ENCODE measurements at places on chromosomes 12 and 14.
A peak's percentile ranks its signal among the peaks of the same experiment; 100 is the strongest.

- no peak for DNase-seq
Observed at GRCh38 chr12:44510510-44510909, 365.6 kb downstream of the NELL2 start.

DNA sequence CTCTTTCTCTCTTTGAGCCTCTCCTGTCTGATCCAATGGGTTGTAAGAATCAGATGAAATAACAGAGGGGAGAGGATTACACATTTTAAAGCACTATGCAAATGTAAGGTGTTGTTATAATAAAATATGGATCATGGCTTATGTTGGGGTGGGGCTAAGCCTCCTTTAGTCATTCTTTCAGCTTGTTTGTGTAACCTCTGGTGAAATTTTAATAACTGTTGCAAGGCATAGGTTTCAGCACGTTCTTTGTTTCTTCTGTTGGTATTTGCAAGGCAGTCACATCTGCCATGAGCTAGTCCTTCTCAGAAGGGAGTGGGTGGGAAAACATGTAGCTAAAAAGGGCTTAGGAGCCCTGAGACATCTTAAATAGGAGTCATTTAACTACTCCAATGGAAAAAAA is 74.8 kb upstream of the FRMD6 start:
- DNase-seq: peak; percentile 55

GRCh38 chr12:68189821-68190242 is 30.3 kb upstream of the IFNG start:
- no peak for DNase-seq

DNA sequence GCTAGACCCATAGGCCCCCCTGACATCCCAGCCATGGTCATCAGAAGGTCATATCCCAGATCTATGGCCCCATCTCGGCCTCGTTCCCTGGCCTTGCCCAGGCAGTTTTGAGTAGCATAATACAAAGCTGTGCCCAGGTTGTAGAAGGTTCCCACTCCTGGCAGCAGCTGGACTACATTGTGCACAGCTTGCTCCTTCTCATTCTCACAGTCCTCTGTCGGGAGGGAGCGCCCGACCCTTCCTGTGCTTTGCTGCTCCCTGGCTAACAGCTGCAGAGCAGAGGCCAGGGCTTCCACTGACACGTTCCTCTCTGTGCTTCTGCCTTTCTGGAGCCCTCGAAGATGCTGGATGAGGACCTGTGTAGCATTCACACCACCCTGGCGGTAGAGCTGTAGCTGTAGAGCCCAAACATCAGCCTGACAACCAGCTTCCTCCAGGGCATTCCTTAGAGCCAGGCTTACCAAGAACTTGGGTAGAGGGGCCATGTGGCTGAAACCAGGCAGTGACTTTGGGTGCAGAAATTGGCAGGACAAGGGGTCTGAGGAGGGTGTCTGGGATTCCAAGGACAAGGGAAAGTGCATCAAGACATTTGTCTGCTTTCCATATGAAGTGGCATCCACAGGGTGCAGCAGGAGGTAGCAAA is 1.0 kb downstream of the APOF start:
- no peak for DNase-seq

DNA sequence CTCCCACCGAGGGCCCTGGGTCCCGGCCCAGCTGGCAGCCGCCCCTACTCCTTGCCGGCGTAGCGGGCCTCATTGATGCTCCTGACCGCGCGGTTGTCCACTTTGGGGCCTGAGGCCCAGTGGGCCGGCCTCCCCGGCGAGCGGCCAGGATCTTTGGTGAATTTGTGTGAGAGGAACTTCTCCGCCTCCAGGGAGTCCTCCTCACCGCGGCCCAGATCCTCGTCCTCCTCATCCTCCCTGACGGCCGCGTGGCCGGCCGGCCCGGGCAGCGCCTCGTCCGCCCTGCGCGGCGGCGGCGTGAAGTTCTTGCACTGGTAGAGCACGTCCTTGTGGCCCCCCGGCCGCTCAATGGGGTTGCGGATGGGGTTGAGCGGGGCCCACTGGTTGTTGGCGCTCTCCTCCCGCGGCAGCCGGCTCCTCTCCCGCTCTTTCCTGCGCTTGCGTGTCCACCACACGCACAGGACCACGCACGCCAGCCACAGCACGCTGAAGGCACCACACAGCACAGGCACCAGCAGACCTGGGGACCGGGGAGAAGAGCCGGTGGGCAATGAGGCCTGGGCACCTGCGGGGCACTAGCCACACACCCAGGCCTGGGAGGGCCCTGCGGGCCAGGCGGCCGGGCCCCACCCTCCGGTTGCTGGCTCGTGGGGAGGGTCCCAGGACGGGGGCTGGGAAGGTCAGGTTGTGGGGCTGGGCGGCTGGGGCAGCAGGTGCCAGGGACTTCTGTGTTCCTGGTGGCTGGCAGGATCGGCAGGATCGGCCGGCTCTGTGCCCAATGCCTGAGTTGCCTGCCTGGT is 25.7 kb downstream of the JAG2 start:
- no peak for DNase-seq

DNA sequence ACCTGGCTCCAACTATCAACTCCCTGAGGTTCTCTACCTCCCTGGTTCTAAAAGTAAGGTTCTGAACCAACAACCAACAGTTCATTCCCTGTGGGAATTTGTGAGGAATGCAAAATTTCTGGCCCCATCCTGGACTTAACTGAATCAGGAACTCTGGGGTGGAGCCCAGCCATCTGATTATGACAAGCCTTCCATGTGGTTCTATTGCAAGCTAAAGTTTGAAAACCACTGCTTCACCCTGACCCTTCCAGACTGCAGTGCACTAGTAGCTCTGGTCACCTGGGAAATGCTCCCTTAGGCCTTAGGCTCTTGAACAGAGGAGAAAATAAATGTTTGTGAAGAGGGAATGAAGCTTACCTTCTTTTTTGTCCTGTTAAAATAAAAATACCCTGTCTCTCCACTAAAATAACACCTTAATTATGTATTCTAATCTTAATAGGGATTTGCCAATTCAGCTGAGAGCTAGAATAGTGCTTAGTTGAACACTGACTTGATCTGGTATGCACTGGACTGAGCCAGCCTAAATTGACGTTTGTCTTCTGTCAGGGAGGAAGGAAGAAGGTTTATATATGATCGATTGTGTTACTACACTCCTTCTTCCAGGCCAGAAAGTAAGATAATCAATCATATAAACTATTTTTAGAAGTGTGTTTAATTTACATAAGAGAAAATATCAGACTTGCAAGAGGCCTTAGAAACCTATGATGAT is 39.1 kb upstream of the DDHD1 start:
- no peak for DNase-seq

- DNase-seq: no peak
Observed at GRCh38 chr12:12034344-12034743, 36.4 kb upstream of the BCL2L14 start.

DNA sequence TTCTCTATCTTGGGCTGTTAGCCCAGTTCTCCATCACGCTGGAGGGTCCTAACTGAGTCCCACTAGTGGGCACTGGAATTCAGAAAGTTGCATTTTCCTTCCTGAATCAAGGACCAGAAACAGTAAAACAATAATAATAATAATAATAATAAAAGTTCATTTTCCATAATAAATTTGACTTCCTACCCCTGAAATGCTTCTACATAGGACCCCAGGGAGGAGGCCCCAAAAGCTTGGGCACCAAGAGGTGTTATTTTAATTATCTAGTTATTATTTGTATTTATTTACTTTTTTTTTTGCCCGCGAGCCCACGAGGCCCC is 12.4 kb downstream of the SCNN1A start:
- DNase-seq: no peak

- DNase-seq: no peak
Observed at GRCh38 chr14:93051600-93052546, 63.9 kb downstream of the ITPK1 start.

DNA sequence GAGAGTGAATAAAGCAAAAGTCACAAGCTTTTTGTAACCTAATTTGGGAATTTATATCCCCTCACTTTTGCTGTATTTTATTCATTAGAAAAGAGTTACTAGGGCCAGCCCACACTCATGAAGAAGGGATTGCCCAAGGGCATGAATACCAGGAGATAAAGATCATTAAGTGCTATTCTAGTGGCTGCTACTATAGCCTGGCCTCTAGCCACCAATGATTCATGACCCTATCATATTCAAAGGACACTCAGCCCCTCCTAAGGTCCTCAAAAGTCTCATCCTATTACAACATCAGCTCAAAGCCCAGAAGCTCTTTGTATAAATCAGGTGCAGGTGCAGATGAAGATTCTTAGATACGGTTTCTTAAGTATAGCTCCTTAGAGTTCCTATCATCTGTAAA is 518.1 kb downstream of the TRHDE start:
- peak; percentile 1 for DNase-seq

- no peak for DNase-seq
Observed at GRCh38 chr12:77324763-77325468, 259.5 kb upstream of the E2F7 start.

- no peak for DNase-seq
Observed at GRCh38 chr12:20376984-20377383, 8.6 kb downstream of the PDE3A start.

DNA sequence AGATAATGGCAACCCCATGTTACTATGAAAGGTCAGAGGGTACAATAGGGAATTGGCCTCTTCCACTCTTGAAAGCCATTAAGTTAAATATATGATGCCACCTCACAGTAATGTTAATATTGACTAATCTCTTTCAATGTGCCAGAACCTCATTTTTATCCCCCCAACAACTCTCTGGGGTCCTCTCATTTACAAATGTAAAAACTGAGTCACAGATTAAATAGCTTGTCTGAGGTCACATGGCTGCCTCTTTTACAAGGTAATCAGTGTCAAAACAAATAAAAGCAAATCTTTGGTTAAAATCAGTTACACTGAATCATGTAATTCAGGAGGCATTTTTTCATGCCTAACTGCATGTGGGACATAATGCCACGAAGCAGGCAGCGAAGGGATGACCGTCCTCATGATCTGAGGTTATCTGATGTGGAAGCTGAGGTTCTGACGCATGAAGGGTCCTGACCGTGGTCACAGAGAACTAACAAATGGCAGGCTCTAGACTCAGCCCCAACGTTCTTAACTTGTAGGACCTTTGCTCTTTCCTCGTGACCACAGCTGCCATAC is 78.5 kb downstream of the PTPN21 start:
- no peak for DNase-seq

- DNase-seq: no peak
Observed at GRCh38 chr14:64508215-64508776, 3.7 kb downstream of the ZBTB1 start.

DNA sequence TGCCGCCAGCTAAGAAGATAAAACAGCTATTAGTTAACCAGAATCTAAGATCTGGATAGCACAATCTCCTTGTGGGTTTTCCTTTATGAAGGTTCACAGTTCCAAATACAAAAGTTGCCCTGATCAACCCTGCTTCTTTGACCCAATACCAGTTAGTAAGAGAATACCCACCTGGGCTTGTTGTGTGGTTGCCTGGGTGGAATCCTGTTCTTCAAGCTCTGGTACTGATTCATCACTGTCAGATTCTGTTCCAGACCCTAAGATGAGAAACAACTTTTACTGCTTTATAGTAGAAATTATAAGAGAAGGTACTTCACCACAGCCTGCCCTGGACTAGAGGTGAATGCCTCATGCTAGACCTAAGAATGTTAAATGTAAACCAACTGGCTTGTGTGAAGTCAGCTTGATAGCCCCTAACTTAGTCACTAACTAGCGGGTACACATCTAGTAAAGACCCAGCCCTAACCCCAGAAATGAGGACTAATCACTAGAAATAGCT is 10.6 kb downstream of the NACA start:
- no peak for DNase-seq

GRCh38 chr12:132488127-132489077 is 1.5 kb upstream of the FBRSL1 start:
- no peak for DNase-seq

DNA sequence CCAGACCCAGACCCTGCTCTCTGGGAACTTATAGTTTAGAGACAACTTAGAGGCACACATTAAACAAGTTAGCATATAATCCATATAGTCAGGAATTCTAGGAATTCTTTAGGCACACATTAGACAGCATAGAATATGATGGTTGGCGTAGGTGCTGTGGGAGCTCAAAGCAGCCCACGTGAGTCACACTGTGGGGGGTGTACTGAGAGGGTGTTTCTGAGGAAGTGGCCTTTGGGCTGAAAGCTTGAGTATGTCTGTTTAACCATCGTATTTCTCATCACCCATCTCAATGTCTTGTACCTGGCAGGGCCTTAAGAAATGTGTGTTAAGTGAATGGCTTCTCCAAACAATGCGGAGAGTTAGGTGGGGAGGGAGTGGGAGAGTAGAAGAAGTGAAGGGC is 67.2 kb downstream of the TMEM30B start:
- DNase-seq: no peak

- peak; percentile 37 for DNase-seq
Observed at GRCh38 chr12:85076688-85077430, 40.7 kb downstream of the LRRIQ1 start.

GRCh38 chr12:120352117-120352516 is 16.8 kb downstream of the MSI1 start:
- DNase-seq: no peak

DNA sequence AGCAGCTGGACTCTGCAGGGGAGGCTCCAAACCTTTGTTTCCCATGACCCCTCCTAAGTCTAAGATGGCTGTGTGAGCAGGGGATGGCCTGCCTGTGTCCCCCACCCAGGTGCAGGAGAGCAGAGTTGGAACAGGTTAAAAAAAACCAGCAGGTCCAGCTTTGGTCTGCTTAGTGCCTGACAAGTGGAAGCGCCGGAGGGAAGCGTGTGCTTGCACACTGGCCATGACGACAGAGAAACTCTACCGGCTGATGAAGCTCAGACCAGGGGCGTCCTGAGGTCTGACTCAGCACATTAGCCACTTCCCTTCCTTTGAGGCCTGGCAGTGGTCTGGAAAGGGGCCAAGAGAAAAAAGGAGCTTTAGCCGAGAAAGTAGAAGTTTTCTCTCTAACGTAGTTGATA is 280.1 kb downstream of the VRK1 start:
- no peak for DNase-seq

- DNase-seq: no peak
Observed at GRCh38 chr12:39618701-39619100, 902 bp downstream of the ABCD2 start.

- no peak for DNase-seq
Observed at GRCh38 chr14:97523936-97524335, 726.8 kb downstream of the VRK1 start.

- DNase-seq: no peak
Observed at GRCh38 chr12:93050026-93050747, 121.1 kb upstream of the EEA1 start.

- peak; percentile 2 for DNase-seq
Observed at GRCh38 chr12:31868965-31869364, 90.2 kb upstream of the RESF1 start.

DNA sequence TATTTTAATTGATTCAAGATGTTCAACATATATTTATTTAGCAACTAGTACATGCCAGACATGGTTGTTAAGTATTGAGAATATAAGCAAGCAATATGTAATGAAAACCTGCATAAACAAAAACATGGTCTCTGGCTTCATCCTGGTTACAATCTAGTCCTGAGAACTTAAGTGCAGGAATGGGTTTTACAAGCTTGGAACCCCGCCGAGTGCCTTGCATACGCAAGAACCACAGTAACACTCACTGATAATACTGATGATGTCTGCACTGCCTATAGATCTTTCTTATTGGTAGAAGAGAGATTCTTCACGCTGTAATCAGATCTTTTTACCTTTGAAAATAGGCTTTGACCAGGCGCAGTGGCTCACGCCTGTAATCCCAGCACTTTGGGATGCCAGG is 22.9 kb upstream of the CALM1 start:
- no peak for DNase-seq
